ENCODE measurements at places on chromosomes 16 and 17.

GRCh38 chr16:53614346-53614745, 89.3 kb downstream of the RPGRIP1L start:
- no peak for DNase-seq

DNA sequence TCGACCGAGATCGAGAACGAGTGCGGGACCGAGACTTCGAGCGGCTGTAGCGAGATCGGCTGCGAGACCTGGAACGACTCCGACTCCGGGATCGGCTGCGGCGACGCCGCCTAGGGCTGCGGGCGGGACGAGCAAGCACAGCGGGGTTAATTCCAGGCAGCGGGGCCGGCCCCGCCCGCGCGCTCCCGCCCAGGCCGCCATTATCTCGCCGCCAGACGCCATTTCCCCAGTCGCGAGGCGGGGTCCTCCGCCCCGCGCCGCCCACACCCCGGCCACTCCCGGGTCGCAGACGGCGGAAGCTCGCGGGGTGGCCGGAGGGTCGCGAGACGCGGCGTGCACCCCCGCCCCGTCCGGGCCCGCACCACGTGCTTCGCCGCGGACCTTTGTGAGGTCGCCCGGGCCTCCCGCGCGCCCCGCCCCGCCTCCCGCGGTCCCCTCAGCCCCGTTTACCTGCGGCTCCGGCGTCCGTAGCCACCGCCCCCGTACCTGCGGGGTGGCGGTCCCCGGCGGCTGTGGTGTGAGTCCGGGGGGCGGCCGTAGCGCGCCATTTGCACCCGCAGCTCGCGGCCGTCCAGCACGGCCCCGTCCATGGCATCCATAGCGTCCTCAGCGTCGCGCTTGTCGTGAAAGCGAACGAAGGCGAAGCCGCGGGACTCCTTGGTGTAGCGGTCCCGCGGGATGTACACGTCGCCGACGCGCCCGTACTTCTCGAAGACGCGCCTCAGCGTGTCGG, 616 bp downstream of the SRSF2 start:
- DNase-seq = no peak

- DNase-seq = peak; percentile 32
Measured at GRCh38 chr17:54992797-54993639, 24.5 kb downstream of the STXBP4 start.

DNA sequence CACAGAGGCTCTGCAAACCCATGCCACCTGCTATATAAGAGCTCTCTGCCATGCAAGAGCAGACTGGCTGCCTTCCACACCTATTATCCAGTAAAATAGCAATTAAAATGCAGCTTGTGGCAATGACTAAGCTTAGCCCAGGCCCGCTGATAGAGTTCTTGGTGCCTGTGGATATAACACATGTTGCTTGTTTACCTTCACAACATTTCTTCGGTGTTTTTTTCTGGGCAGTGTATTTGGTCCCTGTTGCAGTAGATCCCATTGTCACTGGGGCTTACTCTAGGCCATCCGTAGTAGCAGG, 63.5 kb downstream of the SPECC1 start:
- DNase-seq = no peak

GRCh38 chr17:75645889-75646637, 12.8 kb downstream of the SMIM5 start:
- DNase-seq = no peak

- no peak for DNase-seq
Measured at GRCh38 chr17:65794572-65794971, 233.1 kb upstream of the AXIN2 start.

GRCh38 chr17:73232587-73233373, 28.9 kb downstream of the CPSF4L start:
- DNase-seq = no peak
